Stimulated activated CD8-positive, alpha-beta memory T cell treated with anti-CD3 and anti-CD28 coated beads, Interleukin-15, amount 100 ng/mL, for 48 hours (primary cell): ENCODE measurements at places on chromosomes 13 and 19.

DNA sequence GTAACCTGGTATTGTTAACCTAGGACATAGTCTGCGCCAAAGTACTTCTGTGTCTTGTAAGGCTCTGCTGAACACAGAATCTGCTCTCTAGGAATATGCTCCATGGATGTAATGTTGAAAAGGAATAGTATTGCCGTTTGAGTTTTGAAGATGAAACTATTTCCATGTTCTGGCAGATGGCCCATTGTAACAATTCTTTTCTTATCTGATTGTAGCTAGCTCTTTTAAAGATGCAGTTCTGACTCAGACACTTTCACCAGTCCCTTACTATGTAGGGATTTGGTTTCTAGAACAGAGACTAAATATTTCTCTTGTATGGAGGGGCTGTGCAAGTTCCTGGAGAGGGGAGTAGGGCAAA lies 185.6 kb downstream of the MTUS2 start:
- DNase-seq: no peak

- DNase-seq: no peak
These were observed 443.1 kb upstream of the SPRY2 start for GRCh38 chr13:80783926-80784565.

- no peak for DNase-seq
These were observed 38.0 kb upstream of the FREM2 start for GRCh38 chr13:38648912-38649311.

DNA sequence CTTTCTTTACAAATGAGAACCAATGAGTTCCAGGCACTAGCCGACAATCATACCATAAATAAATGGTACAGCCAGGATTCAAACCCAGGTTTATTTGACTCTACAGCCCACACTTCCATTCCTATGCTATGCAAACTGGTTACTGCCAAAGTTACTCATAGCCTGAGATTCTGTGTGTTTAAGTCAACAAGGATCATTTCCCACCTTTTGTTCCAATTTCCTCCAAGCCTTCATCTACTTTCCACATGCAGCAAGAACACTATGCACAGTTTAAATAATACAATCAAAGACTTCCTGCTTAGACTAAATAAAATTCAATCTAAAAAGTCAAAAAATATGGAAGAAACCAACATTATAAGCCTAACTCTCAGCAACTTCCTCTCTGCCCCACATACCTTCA lies 59.2 kb upstream of the KLF12 start:
- no peak for DNase-seq

DNA sequence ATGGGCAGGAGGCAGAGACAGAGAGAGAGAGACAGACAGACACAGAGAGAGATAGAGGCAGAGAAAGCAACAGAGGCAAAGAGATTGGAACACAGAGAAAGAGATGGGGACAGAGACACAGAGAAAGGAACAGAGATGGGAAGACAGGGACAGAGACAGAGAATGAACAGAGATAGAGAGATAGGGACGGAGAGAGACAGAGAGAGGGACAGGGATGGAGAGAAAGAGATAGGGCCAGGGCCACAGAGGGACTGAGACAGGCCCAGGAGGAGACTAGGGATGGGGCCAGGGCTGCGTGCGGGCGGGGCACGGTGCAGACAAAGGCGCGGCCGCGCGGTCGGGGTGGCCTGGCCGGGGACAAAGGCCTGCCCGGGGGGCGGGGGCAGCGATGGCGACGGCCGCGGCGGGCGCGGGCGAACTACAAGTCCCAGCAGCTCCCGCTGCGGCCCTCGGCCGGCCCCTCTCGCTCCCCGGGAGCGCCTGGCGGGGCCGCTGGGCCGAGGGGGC lies at the start of gene ZNF358:
Gene ZNF358 (plus strand): TSS at position 459 of the 507 bp plus-strand sequence. CDS start 3,140 bp downstream, outside the sequence.
- peak; percentile 44 for DNase-seq

- DNase-seq: no peak
These were observed 500.9 kb downstream of the MYO16 start for GRCh38 chr13:109130093-109130835.

- no peak for DNase-seq
These were observed 10.9 kb upstream of the ARHGAP45 start for GRCh38 chr19:1055886-1056620.

- DNase-seq: no peak
These were observed 169.5 kb upstream of the UFM1 start for GRCh38 chr13:38180126-38180525.

DNA sequence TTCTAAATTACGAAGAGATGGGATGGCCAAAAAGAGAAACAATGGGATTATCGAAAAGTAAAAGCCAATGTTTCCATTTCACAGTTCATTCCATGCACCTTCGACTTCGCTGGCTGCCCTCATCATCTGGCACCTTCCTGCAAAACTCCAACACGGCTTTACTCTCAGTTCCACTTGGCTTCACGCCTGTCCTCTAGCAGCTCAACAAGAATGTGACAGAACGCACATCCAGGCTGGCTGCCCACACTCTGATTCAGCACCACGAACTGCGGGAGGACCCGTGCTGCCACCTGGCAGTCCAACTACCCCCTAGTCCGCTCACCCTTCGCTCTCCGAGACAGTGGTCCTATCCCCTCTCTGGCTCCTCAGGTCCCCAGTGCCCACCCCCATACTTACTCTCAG lies 11.7 kb downstream of the ATP7B start:
- no peak for DNase-seq

GRCh38 chr19:28067882-28068281 lies 1145.1 kb downstream of the UQCRFS1 start:
- no peak for DNase-seq

DNA sequence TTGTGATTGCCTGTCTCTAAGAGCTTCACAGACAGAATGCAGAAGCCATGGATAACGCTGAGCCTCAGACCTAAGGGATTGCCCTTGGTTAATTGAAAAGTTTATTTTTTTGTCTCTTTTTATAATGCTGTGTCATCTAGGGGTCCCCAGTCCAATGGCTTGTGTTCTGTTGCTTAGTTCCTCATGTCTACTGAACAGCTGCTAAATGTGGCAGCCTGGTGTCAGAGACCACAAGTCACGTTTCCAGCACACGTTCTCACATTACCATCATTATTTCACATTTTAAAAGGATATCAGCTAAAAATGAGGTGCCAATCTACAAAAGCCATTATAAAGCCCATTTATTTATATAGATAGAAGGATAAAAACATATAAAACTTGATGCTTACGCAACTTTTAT lies 1362.0 kb downstream of the PCDH9 start:
- no peak for DNase-seq

DNA sequence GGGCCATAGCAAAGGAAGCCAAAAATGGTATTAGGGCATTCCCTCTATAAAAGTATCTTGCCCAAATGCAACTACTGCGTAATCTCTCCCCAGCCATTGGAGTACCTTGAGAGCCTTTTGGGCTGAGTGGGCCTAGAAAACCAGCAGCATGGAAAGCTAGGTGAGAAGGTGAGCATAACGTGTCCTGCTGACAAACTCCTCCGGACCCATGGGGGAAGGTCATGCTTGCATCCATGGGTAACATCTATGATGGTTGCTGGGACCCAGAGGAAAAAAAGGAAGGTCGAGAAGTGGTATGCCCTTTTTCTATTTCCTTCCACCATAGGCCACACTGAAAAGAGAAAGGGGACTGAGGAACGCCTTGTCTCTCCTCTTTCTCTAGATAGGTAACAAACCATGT lies 57.4 kb downstream of the ZNF728 start:
- no peak for DNase-seq

GRCh38 chr19:44282846-44283245 lies 22.0 kb downstream of the ZNF235 start:
- no peak for DNase-seq

DNA sequence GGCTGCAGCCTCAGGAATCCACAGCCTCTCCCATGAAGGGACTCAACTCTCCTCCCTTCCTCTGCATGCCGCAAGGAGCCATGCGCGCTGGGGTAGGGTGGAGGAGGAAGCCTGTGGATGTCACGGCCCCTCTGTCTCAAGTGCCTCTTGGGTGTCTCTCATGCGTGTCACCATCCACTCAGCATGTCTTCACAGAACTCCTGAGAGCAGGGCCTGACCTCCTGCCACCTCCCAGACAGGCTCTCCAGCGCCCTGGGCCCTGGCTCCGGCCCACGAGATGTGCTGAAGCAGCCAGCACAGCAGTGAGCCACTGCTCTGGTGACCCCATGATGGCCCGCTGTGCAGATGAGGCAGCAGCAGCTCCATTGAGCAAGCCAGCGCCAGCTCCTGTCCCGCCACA lies 25.9 kb upstream of the SPACA7 start:
- no peak for DNase-seq

- DNase-seq: no peak
These were observed 487.1 kb upstream of the SGCG start for GRCh38 chr13:22693691-22694090.

GRCh38 chr19:58166268-58166667 lies 15.7 kb upstream of the ZNF329 start:
- DNase-seq: no peak

GRCh38 chr13:95411428-95412040 lies 110.3 kb upstream of the ABCC4 start:
- no peak for DNase-seq

- DNase-seq: no peak
These were observed 266.8 kb downstream of the KCNRG start for GRCh38 chr13:50282016-50282415.

DNA sequence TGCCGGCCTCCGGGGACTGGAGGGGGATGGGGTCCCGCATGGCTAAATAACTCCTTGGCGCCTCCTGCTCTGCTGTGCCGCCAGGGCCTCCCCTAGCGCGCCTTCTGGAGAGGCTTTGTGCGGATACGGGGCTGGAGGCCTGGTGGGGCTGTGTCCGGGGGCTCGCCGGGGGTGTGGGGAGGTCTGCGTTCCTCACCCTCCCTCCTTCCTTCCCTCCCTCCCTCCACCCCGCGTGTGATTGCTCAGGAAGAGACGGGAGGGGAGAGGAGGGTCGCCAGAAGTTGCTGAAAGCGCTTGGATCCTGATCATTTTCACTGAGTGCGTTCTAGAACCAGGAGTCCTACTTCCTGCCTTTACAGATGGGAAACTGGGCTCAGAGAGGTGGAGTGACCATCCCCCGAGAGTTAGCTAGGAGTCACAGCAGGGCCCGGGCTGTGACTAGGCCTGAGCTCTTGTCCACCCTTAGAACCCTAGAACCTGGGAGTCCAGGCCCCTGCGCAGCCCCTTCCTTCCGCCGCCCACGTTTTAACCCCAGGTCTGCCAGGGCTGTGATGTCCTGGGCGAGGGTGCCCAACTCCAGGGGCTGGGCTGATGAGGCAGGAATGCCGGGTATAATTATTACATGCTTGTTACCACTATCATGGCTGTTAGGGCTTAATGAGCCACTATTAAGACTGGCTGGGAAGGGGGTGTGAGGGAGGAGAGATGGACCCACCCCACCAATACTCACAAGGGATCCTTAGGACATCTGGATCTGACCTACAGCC lies 782 bp upstream of the JUND start:
- no peak for DNase-seq

DNA sequence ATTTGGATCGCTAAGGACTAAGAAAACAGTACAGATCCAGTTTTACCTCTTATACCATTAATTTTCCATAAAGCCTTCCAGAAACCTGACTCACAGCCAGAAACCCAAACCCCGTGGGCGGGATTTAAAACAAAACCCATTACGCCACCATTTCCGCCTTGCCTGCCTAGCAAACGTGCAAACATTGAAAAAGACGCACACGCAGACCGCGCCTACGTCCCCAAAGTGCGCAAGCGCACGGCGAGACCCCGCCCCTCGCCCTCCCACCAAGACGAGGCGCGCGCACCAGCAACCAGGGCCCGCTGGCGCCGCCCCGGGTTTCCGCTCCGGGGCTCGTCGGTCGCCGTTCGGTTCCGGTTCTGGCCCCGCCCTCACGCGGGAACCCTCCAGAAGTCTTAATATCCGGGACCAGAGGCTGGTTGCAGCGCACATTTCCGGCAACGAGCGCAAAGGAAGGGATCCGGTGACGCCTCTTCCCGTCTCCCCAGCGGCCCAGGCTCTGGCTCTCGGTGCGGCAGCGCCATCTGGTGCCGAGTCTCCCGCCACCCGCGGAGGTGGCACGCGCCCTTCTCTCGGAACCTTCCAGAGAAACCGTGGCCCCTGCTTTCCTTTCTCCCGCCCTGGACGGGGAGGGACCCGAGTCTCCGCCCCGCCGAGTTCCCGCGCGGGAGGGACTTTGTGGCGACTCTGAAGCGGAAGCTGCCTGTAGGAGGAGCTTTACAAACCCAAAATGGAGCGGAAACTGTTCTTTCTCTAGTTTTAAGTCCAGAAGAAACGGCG lies 256.9 kb upstream of the STARD13 start:
- peak; percentile 99 for DNase-seq

- no peak for DNase-seq
These were observed 3.2 kb downstream of the NPAS1 start for GRCh38 chr19:47022541-47023447.

GRCh38 chr13:21338156-21338555 lies 120.9 kb downstream of the ZDHHC20 start:
- no peak for DNase-seq

DNA sequence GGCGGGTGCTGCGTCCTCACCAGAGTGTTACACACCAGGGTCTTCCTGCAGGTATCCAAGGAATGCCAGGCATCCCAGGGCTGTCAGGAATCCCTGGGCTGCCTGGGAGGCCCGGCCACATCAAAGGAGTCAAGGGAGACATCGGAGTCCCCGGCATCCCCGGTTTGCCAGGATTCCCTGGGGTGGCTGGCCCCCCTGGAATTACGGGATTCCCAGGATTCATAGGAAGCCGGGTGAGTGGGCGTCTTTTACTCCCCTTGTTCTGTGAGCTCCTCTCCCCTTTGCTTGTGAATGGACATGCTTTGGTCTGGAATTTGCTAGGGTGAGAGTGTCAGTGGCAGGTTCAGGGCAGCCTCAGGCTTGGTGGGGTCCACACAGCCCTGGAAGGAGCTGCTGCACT lies 75.9 kb downstream of the RAB20 start:
- no peak for DNase-seq

- no peak for DNase-seq
These were observed 399.6 kb downstream of the FGF14 start for GRCh38 chr13:102002287-102002686.

DNA sequence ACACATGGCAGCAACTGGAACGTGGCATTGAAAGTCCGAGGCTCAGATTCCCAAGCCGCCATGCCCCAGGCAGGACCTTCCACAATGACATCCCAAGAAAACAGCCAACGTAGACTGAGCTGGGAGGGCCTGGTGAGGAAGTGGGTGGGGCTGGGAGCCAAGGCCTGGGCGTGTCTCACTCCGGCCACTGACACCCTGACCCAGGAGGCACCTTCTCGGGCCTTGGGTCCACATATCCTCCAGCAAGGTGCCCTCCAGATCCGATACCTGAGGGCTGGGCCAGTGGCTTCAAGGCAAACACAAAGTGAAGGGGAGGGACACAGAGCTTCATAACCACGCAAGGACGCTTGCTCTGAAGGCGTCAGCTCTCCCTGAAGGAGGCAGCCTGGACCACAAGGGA lies 43.0 kb downstream of the RAB20 start:
- no peak for DNase-seq

GRCh38 chr19:46861691-46862502 lies 1.1 kb downstream of the ARHGAP35 start:
- no peak for DNase-seq

GRCh38 chr19:13899393-13899792 lies 6.5 kb downstream of the BRME1 start:
- DNase-seq: no peak

DNA sequence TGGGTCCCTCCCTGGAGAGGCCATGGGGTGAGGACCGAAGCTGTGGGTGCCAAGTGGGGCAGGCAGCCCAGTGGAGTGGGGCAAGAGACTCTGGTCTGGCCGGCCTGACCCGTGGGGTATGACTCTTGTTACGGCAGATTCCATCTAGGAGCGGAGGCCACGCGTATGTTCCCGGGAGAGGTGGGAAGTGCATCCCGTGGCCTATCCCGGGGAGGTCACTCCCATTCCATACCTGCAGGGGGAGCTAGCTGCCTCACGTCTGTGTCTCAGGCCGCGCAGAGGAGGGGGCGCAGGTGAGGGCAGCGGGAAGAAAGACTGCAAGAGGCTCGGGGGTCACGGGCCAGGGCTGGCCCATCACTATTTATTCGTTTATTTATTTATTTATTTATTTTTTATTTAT lies 4.9 kb downstream of the CSNK1G2 start:
- no peak for DNase-seq
